A549 (cell line): ENCODE measurements at places on chromosomes 11 and 22.

GRCh38 chr22:48574776-48575617 lies 1252.7 kb downstream of the BRD1 start:
- DNase-seq, result peak; percentile 67

- no peak for DNase-seq
These were observed 3.5 kb upstream of the BACE1-AS start for GRCh38 chr11:117287668-117288067.

GRCh38 chr11:121358760-121359159 lies 66.2 kb downstream of the SC5D start:
- DNase-seq, result no peak

DNA sequence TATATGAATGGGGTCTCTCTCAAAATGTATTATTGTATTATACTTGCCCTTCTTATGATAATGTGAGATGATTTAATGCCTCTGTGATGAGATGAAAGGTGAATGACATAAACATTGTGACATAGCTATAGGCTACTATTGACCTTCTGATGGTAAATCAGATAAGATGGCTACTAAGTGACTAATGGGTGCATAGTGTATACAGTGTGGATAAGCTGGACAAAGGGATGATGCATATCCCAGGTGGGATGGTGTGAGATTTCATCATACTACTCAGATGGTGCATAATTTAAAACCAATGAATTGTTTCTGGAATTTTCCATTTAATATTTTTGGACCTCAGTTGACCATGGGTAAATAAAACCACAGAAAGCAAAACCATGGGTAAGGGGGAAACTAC lies 243.5 kb downstream of the SBF2 start:
- peak; percentile 62 for DNase-seq

- DNase-seq, result no peak
These were observed 97.7 kb downstream of the MPPED2 start for GRCh38 chr11:30488304-30488998.

DNA sequence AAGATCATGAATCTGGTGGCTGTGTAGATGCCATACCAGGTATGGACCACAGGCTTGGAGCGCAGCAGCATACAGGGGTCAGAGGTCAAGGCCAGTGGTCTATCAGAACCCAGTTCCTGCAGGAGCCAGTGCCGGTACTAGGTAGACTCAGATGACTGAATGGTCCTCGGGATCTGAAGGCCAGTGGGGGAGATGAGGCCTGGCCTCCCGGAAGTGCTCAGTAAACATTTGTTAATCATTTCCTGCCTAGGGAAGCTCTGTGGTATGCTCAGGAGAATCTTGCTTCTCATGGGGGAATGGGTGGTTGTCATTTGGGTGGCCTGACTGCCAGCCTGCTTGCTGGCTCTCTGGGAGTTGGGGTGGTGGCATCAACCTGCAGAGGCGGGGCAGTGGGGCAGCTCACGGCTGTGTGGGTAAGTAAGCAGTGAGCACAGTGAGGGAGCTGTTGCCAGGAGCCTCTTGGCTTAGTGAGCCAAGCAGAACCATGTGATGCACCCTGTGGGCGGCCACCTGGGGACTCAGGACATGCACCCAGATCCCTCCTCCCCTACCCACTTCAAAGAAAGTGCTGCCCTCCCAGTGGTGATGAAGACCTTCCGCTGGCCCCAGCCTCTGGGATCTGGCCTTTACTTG lies 33.0 kb downstream of the PTPRJ start:
- peak; percentile 62 for DNase-seq
